ENCODE measurements at places on chromosomes 4 and X. TPM values are rescaled to one million over a fixed set of nuclear protein-coding genes. Genes with fewer than 3 reads are reported as not detected.

KDR gene
- total RNA-seq, result not detected

DNA sequence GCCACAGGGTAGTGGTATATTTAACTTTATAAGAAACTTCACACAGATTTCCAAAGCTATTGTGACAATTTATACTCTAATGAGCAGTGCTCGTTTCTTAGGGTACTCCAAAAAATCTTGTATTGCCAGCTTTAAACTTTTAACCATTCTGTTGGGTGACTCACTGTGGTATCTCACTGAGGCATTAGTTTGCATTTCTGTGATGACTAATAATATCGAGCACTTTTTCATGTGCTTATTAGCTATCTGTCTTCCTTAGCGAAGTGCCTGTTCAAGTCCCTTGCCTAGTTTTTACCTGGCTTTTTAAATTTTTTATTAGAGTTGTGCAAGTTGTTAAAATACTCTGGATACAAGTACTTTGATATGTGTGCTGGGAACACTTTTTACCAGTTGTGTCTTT, 5.5 kb downstream of the PNMA3 start:
- DNase-seq, result no peak

DNA sequence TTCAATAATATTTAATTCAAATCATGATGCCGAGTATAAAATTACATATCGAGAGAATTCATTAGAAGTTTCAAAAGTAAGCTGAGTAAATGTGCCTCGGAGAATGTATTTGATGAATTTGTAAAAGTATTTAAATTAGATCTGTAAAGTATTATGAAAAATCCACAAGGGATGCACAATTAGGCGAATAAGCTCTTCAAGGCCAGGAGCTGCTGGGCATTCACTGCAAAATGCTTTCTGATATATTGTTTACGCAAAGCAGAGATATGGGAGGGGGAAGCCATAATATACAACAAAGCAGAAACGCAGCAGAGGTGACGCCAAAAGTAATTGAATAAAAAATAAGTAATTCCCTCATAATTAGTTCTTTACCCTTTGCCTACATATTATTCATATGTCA, 1121.5 kb upstream of the TENM3 start:
- no peak for DNase-seq

GRCh38 chr4:114384629-114385028, 214.0 kb upstream of the UGT8 start:
- no peak for DNase-seq

DNA sequence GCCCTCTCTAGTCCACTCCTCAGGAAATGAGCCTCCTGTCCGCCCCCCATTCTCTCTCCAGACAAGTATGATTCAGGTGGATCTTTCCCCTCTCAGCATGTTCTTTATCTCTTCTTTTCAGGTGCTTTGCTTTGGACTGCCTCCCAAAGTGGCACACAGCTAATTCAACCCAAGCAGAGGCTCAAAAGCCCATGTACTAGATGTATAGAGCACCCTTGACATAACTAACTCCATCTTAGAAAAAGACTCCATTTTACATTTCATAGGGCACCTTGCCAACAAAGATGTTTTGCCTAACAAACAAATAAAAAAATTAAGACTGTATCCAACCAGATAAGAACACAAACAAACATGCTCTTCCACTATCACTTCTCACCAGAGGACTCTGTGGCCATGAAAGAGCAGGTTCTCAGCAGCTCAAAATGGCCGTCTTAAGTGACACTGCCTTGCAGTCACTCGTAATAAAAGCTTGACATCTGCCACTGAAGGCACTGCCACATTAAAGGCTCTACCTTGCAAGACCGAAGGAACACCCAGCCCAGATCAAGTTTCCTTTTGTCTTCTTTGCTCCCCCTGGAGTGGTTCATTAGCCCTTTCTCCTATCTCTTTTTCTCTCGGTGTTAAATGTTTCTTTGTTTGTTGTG, 84.9 kb upstream of the TAB3 start:
- no peak for DNase-seq

DNA sequence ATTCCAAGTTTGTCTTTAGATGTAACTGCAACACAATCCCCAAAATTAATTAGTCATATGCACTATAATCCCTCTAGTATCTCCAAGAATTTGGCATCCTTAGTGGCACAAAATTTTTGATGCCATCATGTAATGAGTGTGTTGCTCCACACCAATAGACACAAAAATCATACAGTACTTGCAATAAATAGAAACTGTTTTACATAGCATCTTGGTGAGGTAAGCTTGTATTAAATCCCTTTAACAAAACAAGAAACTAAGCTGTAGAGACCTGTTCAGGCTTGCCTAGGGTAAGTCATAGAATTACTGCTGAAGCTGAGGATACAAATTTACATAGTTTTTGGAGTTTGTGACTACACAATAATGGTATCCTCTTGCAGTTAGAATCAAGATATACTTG, 64.5 kb upstream of the PRSS12 start:
- DNase-seq, result no peak

DNA sequence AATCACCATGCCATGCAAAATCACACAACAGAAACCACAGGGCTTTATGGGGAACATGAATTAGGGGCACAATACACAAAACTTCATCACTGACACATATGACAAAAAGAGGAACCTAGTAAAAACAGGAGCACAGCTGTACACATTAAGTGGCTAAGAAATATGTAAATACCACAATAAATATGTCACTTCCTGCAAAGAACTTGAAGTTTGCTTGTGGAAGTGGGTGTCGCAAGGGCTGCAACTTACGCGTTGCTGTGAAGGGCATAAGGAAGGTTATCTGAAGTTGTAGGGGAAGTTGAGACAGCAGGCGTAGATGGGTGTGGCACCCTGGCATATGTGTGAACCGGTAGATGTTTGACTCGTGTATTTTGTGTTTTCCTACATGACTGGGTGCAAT, 42.4 kb downstream of the CLCN4 start:
- DNase-seq, result no peak

Data from CD8-positive, alpha-beta memory T cell (primary cell).